Uterus (tissue), 4 donors: ENCODE measurements at places on chromosomes 5 and 9.
A peak's percentile ranks its signal among the peaks of the same experiment; 100 is the strongest.

GRCh38 chr5:132059696-132060500, 557 bp upstream of the IL3 start:
- DNase-seq: peak; percentile 9

GRCh38 chr9:37528652-37529471, 43.1 kb downstream of the POLR1E start:
- DNase-seq: no peak

GRCh38 chr9:126453156-126453963, 126.7 kb downstream of the MVB12B start:
- no peak for DNase-seq

DNA sequence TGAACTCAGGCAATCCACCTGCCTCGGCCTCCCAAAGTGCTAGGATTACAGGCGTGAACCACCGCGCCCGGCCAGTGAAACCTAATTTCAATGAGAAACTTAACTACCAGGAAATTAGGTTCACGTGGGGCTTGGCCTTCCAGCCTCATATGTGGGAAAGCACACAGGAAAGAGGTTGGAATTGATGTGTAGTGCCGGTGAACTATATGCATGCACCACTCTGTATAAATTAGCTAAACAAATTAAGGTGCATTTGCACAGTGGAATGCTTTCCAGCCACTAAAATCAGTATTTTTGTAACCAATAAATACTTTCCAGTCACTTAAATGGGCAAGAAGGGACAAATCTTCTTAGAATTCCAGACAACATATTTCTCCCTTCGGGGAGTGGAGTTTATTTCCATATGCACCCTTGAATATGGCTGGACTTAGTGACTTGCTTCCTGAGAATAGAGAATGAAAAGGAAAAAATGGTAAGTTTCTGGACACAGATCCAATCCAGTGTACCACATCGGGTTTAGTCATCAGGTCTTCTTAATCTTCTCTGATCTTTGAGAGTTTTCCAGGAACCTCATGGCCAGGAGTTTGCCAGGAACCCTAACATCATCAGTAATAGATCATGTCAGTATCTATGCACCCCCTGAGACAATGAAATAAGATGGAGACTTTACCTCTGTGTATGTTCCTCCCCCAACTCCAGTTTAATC, 24.9 kb downstream of the ATOX1 start:
- DNase-seq: no peak

GRCh38 chr5:112635771-112636731, 101.6 kb upstream of the APC start:
- no peak for DNase-seq

GRCh38 chr5:60546207-60546606, 153.8 kb downstream of the DEPDC1B start:
- DNase-seq: no peak

DNA sequence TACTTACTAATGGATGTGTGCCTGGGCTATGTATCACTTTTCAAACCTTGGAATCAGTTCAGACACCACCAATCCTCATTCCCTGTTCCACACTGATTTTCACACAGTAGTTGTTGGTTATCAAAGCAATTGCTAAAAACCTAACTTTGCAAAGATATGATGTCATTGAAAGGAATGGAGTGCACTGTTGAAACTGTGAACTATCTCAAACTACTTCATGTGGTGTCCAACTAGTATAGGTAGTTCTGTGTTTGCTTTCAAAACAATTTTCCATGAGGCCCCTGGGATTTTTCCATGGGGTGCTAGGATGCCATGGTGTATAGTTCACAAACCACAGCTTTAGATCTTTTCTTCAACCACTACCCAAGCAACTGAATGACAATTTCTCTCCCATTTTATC, 17.8 kb downstream of the INIP start:
- DNase-seq: no peak

DNA sequence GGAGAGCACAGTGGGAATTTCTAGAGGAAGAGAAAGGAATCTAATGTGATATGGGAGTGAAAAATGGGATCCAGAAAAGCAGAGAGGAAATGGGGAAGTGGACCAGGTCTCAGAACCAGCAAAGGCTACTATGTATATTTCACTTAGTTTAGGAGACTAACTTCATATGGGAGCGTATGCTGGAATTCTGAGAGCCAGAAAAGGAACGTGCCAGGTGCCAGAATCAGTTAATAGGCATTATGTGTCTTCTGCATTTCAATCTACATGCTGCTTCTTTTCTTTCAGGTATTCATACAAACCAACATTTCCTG, 28.5 kb upstream of the IFNA14 start:
- no peak for DNase-seq

DNA sequence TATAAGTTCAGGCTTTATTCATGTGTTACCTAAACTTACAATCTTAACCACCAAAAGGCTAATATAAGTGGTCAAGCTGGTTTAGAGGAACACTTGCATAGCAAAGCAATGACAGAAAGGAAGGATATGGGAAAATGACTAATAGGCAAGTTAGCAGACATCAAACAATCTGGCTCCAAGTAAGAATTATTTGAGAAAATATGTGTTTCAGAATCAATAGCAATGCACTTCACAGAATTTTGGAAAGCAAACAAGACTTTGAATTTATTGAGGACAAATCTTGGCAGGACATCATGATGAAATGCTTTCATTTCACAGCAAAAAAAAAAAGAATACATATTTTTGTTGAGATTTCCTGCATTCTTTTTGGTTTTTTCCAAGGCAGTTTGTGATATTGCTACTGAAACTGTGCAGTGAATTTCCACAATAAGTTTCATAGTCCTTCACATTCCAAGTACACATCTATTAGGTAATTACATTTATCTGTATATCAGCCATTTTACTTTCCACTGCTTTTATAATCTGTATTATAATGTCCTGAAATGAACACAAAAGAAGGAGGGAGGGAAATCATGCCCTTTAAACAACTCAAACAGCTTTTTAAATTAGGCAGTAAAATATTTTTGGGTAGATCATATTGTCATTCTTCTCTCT, 417.9 kb downstream of the NR2F1-AS1 start:
- DNase-seq: no peak

DNA sequence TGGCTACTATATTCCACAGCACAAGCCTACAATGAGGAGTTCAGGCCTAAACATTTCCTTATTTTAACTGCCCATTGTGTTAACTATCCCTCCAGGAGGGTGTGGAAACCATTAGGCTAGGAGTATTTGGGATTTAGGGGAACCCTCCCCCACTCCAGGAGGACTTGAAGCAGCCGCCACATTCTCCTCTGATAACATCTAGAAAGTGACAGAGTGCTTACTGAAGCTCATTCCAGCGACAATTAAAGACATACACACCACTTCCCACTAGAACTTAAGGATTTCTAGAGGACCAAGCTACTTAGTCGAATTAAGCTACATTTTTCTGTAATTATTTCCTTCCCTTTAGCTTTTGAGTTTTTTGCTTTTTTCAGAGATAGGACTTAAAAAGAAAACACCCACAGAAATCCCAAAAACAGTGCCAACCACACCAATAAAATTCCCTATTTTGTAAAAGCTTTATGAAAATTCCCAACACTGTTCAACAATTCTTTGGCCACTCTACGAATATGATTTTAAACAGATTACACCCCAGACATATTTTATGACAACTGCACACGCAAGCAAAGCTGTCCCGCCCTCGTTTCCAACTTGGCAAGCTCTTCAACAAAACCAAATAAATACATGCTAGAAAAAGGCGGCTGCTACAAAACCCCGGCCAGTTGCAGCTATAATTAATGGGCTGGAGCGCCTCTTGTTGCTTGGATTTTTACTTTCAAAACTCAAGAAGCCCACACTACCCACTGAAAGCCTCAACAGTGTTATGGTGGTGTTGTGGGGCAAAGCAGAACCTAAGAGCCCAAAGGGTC, 4.5 kb downstream of the ROR2 start:
- DNase-seq: peak; percentile 87

- no peak for DNase-seq
Measured at GRCh38 chr5:67014957-67015400, 181.6 kb downstream of the CD180 start.

GRCh38 chr9:35470894-35471293, 19.0 kb upstream of the RUSC2 start:
- peak; percentile 69 for DNase-seq

DNA sequence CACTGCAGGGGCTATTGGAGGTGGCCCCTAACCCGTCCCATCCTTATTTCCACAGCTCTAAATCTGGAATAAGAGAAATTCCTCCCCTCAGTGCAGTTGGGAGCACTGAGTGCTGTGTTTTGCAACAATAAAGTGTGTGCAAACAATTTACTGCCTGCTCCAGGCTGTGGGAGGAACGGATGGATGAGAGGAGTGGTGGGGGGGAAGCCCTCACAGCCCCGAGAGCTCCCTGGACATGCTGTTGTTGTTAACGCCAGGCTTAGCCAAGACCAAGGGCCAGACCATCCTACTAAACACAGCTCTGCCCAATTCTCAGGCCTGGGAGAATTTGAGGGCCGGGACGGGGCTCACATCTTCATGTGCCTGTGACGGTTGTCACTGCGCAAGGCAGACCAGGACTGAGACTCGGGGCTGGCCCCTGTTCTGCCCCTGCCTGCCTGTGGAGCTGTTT, 200.2 kb downstream of the DAB2IP start:
- peak; percentile 87 for DNase-seq

DNA sequence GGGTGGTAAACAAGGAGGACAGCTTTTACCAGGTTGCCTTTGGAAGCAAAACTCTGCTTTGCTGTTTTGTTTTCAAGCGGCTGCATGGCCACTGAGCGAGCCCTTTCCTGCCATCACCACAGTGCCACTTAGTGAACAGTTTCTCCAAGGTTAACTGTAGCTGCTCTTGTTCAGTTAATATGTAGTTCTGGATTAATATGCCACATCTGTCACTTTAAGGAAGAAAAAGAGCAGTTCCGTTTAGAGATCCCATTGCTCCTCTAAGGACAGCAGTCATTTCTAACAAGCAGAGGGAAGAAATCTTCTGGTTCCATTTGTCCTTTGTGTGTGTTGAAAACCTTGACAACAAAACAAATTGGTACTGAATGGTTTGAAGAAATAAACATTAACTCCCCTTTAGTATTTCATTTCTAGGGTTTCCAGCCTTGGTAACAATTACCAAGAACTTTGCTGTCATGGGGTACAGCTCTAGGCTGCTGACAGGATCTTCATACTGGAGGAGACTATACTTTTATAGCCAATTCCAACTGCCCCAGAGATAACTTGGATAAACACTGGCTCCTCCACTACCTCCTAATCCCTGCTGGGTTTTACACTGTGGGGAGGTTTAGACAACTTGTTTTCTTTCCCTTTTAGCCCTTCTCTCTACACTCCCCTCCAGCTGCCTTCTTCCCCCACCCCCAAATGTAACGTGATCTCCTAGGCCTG, 10.3 kb upstream of the ABL1 start:
- peak; percentile 44 for DNase-seq

- DNase-seq: no peak
Measured at GRCh38 chr9:87564791-87565241, 67.1 kb downstream of the DAPK1 start.

DNA sequence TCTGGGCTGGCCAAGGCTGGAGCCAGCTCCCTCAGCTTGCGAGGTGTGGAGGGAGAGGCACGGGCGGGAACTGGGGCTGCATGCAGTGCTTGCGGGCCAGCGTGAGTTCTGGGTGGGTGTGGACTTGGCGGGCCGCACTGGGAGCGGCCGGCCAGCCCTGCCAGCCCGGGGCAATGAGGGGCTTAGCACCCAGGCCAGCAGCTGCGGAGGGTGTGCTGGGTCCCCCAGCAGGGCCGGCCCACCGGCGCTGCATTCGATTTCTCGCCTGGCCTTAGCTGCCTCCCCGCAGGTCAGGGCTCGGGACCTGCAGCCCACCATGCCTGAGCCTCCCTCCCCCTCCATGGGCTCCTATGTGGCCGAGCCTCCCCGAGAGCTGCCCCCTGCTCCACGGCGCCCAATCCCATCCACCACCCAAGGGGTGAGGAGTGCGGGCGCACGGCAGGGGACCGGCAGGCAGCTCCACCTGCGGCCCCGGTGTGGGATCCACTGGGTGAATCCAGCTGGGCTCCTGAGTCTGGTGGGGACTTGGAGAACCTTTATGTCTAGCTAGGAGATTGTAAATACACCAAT, 302.6 kb upstream of the ADAMTS16 start:
- no peak for DNase-seq

- no peak for DNase-seq
Measured at GRCh38 chr5:79707535-79707934, 17.9 kb downstream of the CMYA5 start.

DNA sequence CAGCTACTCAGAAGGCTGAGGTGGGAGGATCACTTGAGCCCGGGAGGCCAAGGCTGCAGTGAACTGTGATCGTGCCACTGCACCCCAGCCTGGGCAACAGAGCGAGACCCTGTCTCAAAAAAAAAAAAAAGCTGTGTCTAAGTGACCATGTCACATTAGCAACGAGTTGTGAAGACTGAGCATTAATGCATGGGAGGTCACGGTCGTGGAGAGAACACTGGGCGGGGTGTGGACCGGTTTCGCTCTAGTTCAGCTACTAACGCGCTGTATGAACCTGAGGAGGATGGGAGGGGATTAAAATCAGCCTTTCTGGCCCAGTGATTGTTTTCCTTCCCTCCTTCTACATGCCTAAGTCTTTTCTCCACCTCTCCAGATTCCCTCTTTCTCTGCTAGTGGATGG, 56.7 kb upstream of the CARTPT start:
- DNase-seq: no peak

DNA sequence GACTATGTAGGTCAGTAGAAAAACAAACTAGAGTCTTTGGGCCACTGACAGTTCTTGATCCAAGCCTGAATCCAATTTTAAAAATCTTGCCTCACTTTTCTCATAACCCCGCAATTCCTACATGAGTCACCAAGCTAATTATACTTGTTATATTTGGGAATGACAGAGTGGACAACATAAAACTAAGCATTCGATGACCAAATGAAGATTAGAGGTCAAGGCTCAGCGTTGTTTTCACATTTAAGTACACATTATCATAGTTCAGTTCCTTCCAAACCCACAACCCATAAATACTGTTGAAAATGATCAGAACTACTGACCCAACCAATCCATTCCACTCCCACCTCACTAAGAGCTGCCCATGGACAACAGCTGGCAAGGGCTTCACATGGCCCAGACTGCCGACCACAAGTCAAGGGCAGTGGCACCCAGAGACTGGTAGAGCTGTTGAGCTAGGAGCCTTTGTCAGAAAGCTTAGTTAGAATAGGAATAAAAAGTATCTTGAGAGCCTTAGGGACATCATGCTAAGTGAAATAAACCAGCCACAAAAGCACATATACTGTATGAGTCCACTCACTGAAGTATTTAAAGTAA, 64.2 kb downstream of the MYO10 start:
- no peak for DNase-seq

GRCh38 chr9:133147412-133148198, 16.1 kb downstream of the GBGT1 start:
- peak; percentile 78 for DNase-seq

- DNase-seq: no peak
Measured at GRCh38 chr5:90479611-90480385, 5.1 kb downstream of the POLR3G start.

DNA sequence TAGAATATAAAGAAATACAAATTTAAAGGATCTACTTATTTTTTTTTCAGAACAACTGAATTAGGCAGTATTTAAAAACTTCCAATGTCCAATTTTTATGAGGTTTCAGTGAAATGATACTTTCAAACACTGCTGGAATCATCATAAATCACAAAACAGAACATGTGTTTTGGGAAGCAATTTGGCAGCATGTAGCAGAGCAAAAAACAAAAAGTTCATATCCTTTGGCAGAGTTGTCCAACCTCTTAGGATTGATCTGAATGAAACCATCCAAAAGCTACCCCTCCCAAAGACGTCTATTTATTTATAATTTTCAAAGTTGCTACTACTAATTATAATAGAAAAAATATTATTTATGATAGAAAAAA, 192.4 kb upstream of the PUM3 start:
- no peak for DNase-seq

GRCh38 chr5:119022017-119022745, 33.8 kb upstream of the DTWD2 start:
- no peak for DNase-seq
